ENCODE measurements at places on chromosomes 7 and 10.

GRCh38 chr7:80044796-80045195 lies 89.8 kb upstream of the GNAI1 start:
- DNase-seq = no peak

DNA sequence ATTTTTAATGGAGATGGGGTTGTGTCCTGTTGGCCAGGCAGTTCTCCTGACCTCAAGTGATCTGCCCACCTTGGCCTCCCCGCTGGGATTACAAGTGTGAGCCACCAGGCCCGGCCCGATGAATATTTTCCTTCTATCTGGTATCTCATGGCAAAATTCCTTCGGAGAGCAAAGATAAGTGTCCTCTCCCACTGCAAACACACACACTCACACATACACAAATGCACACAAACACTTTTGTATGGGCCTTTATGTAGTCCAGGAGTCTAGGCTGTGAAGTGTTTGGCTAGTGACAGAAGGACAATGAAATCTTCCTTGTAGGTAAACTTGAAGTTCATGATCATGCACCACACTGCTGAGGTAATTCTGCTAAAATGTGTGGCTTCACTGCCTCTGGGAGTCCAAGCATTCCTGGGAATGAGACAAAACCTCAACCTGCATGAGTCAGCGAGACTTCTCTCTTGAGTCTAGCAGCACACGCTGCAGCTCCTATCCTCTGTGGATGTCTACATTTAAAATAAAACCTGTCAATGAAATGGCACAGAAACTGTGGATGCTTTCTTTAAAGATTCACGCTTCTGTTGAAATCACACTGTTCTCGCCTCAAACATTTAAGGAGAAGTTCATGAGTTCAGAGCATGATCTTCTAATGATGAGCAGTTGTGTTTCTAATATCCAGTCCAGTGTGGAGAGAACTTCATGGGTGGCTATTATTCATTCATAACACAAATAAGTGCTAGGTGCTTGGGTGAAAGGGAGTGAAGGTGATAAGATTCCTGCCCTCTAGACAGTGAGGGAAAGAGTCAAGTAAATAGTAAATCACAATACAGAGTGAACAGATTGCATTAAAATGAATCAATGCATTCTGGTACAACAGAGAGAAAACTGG lies 96.5 kb downstream of the NRP1 start:
- no peak for DNase-seq

DNA sequence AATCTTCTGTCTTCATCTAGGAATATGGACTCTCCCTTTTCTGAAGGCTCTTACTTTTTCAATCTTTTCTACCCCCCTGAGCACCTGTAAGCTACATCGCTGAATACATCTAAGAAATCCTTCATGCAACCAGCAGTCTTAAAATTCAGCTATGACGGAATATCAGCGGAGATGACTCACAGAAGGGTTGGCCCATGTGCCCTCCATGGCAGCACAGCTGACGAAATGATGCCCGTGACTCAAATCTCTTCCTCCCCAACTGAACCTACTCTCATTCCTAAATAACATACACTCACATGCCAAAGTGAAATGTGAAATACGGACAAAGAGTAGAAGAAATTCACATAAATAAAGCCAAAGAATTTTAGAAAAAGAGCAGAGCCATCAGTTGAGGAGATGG lies 30.3 kb upstream of the NCAPG2 start:
- no peak for DNase-seq

- DNase-seq = no peak
Observed at GRCh38 chr7:151207804-151208203, 2.5 kb downstream of the H2BK1 start.

DNA sequence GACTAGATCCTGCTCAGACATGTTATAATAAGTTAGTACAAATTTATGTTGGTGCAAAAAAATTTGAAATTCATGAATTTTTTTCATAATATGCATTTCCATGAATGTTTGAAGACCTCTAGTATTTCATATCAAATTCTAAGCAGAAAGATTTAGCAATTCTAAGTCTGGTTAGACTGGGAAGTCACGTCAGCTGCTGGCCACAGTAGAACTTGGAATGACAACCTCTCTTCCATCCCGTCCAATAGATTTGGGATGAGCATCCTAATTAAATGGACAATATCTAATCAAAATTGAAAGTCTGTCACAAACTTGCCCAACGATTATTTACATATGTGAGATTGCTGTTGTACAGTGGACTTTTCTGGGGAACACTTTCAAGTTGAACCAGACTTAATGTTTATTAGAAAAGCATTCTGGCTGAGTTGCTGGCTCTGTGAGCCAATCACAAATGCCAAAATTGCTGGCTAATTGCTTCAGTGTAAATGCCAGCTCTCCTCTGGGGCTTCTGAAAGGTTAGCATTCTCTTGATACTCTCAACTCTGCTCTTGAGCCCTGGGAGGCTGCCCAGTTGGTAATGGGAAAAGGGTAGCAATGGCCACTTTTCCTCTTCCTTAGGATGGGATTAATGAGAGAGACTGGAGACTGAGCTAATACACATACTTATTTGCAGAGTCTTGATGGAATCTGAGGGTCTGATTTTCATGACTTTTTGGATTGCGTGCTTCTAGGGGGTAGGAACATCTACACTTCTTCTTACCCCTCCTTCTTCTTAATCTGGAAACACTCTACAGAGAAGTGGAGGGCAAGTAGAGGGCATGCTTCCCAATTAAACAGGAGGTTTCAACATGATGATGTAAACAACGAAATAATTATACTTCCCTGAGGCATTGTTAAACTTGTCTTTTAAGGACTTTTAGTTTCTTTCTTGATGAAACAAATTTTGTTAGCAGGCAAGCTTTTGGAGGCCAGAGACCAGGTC lies 253.5 kb downstream of the BAMBI start:
- DNase-seq = no peak

- no peak for DNase-seq
Observed at GRCh38 chr7:2165239-2165609, 67.5 kb downstream of the MAD1L1 start.

- no peak for DNase-seq
Observed at GRCh38 chr10:44065788-44066526, 318.9 kb downstream of the CXCL12 start.

DNA sequence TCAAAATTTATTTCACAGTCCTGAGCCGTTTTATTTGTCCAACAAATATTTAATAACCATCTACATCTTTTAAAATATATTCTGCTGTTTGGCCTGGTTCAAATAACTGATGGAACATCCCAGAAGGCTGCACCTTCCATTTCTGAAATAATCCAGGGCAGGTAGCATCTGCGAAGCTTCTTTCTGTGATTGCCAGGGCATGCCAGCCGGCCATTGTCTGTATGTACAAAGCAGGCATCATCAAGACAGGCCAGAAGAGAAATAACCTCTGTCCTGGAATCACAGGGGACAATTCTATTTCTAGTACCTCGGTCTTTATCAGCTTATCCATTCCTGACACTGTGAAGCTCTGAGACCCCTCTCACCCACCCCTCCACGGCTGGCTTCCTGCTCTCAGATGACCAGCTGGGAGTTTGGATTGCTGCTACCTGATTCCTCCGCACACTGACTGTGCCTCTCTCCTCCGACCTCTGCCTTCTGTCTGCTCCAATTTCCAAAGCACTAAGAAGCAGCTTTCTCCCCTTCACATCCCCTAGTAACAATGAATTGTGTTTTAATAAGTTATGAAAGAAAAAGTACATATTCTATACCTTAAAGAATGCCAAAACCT lies 8.0 kb downstream of the DGKI start:
- DNase-seq = no peak

- peak; percentile 7 for DNase-seq
Observed at GRCh38 chr7:12210179-12211053, 678 bp upstream of the TMEM106B start.

GRCh38 chr7:118324790-118325449 lies 100.4 kb downstream of the ANKRD7 start:
- no peak for DNase-seq

DNA sequence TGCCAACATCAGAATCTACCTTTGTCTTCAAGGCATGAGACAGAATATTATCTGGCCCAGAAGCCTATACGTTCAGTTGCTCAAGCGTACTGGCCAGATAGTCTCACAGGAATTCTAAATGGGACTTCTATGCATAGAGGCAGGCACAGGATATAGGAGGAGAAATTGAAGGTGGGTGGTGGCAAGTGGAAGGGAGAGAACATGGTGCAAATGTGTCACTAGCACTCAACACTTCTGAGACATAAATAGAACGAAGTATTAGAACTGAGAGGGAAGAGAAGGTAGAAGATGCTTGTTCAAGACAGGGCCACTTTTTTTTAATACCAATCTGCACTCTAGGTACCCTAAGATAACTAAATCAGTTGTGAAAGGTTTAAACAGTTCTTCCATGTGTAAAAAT lies 85.8 kb downstream of the TFPI2 start:
- DNase-seq = no peak

DNA sequence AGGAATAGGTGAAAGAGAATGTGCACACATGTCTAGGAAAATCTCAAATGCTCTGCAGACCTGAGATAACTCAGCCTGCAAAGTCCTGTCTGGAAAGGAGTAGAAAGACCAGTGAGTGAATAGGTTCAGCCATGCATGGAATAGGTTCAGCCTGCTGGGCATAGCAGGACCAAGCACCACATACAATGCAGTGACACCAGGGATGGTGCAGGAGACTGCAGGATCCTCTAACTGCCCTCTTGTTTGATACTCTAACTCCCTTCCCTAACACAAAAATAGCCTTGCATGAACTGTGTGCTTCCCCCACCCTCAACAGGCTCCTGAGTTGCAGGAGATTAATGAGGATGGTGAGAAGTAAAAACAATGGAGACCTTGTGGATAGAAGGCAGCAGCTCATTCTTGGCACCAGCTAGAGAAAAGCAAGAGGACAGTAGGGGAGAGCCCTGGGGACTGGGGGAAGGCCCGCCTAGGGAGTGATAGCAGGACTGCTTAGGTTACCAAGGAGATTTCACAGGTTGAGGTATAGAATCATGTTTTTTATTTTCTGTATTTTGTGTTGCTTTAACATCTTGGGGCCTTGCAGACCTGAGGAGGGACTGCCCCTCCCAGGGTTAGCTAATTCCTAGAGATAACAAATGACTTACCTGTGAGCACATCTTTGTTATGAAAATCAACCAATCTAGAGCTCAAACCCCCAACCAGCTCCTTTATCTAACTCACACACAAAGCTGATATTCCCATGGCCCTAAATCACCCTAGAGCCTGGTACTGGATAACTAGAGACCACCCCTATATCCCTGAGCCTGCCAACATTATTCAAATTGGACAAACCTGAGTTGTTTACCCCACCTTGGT lies 187.8 kb downstream of the PLPP4 start:
- DNase-seq = no peak

DNA sequence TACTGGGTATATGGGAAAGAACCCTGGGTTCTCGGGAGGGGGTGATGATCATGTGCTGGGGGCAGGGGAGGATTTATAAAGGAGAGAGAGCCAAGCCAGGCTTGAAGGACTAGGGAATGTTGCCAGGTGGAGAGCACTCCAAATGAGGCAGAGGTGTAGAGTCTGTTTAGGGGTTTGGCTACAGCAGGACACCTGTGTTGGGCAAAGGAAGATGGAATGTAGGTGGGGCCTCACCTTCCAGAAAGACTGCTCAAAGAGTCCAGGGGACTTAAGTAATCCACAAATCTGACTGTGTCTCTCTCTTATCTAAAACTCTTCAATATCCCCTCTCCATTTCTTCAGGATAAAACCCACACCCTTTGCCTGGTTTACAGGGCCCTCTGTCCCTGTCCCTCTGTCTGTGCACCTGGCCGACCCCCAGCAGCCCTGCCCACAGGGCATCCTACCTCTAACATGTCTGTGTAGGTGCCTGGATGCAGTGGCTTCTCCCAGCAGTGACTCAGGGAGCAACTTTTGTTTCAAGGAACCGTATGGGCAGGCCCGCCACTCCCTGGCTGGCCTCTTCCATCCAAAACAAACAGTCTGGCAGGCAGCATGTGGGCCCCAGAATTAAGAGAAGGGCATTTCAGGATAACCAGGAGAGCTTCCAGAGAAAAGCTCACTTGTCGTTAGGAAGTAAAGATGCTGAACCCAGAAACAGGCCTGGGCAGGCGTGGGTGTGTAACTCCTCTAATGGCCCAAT lies 10.6 kb upstream of the PLEKHA1 start:
- DNase-seq = no peak

GRCh38 chr7:46153951-46154787 lies 233.1 kb upstream of the IGFBP3 start:
- no peak for DNase-seq

- DNase-seq = no peak
Observed at GRCh38 chr10:128879441-128880140, 587.5 kb upstream of the MGMT start.

DNA sequence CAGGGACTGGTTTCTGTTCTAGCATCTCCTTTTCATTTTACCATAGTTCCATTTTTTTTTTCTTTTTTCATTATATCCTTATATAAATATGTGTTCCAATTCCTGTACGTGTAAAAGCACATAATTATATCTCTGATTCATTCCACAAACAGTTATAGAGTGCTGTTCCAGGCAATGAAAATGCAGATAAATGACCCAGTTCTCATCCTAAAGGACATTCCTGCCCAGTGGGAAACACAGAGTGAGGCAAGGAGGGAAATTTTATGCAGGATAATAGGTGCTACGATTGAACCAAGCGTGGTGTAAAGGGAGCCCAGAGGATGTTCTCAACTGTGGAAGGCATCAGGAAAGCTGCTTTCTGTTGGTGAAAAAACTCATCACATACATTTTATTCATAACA lies 408.1 kb downstream of the GATA3 start:
- DNase-seq = no peak

DNA sequence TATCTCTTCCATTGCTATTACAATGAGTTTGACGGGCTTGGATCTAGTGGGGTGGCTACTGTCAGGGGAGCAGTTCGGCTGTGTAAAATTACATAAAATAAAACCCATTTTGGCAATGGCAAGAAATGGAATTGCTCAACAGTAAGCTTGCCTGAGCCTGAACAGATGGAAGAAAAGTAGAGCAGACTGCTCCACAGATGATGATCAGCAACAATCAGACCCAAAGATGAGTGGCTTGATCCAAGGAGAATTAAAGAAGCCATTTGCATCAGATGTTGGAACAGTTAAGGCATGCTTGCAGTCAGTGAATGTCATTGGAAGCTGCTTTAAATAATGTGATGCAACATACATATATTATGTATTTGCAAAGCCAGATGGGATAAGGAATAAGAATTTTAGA lies 256.6 kb upstream of the SMIM30 start:
- no peak for DNase-seq

- DNase-seq = no peak
Observed at GRCh38 chr10:123518765-123519164, 147.4 kb upstream of the GPR26 start.

DNA sequence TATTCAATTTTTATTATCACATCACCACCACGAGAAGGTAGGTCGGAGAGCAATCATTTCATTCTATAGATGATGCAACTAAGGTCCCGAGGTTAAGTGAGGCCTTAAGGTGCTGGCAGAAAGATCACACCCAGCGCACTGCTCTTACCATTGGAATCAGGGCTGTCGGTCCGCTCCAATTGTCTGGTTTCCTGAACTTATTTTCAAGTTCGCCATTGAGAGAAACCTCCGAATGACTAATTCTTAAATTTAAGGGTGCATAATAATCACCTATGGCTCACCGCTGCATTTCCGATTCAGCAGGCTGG lies 625 bp upstream of the GSTO2 start:
- DNase-seq = no peak
